Dorsolateral prefrontal cortex (tissue), 122 donors: ENCODE measurements at places on chromosomes 11 and 22.

- no peak for DNase-seq
Observed at GRCh38 chr22:26941896-26942636, 284.7 kb downstream of the MIAT start.

GRCh38 chr11:78344094-78344493 is 73.5 kb downstream of the GAB2 start:
- DNase-seq, result no peak

- DNase-seq, result no peak
Observed at GRCh38 chr11:33606762-33607161, 93.9 kb downstream of the C11orf91 start.

- DNase-seq, result no peak
Observed at GRCh38 chr11:15754221-15754620, 602.1 kb downstream of the SOX6 start.

- DNase-seq, result no peak
Observed at GRCh38 chr11:80162387-80162786, 721.6 kb upstream of the TENM4 start.

- DNase-seq, result no peak
Observed at GRCh38 chr11:16958833-16959232, 55.4 kb downstream of the PLEKHA7 start.

DNA sequence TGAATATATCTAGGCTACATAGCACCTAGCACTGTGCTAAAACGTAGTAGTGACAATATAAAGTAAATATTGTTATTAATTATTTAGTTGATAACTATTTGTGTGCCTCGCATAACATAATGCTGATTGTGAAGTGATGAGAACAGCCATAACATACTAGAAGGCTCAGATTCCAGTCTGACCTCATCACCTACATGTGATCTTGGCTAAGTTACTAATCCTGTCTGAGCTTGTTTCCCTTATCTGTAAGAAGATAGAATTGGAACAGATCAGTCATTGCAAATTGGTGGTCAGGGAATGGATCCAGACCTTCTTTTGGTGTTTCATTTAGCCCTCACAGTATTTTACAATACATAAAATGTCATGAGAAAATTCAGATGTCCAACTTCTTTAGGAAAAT is 103.4 kb upstream of the SEZ6L start:
- no peak for DNase-seq

- no peak for DNase-seq
Observed at GRCh38 chr11:58957922-58958321, 18.6 kb downstream of the GLYATL1 start.

DNA sequence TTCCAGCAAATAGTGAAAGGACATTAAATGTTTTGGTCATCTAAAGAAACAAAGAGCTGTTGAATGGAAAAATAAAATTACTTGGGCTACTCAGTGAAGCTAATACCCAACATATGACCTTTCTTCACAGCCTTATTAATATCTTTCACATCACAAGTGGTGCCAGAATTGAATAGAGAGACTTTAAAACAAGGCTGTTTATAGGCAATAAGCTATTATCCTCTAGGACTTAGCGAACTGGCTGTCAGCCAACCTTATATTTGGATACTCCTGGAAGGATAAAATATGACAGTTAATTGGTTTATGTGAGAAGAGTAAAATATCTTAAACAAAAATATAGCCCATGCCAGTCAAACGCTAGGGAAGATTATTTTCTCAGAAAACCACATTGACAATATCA is 225.5 kb upstream of the BLID start:
- no peak for DNase-seq

- no peak for DNase-seq
Observed at GRCh38 chr11:10518123-10518522, 22.9 kb downstream of the RNF141 start.

DNA sequence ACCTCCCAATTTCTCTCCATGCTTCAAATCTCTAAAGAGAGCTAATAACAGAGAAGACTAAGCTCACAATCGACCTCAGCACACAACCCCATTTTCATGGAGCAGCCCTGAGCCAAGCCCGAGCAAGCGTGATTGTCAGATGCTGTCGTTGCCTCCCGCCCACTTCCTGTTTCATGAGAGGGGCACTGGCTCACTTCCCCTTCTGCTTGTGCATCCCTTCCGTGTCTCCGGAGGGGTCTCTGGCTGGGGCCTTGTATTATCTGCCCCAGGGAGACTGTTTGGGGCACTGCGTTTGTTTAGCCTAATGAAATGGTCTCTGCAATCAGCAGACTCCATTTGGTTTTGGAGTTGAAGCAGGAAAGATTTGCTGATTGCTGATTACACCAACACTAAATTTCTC is 181.3 kb upstream of the SEZ6L start:
- no peak for DNase-seq

GRCh38 chr22:27804470-27805297 is 3.1 kb upstream of the MN1 start:
- DNase-seq, result peak; percentile 86

- DNase-seq, result no peak
Observed at GRCh38 chr11:87722756-87723565, 452.3 kb downstream of the RAB38 start.

DNA sequence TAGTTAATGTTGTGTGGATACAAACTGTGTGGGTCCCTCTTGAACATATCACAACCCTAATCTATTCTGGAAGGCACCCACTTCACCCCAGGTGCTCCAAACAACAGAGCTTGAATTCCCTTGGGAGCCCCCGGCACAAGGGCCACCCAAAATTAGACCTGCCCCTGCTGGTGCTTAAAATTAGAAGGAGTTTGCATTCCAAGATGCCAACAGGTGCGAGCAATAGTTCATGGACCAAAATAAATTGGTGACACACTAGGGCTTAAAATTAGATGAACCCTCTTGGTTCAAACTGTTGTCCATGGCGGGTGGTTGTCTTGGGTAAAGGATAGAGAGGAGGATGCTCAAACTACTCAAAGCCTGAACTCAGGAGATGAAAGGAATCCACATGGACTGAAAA is 291.5 kb downstream of the MN1 start:
- DNase-seq, result no peak

- no peak for DNase-seq
Observed at GRCh38 chr22:42379966-42380537, 52.2 kb downstream of the NFAM1 start.

- DNase-seq, result no peak
Observed at GRCh38 chr11:38791346-38791961, 2193.4 kb upstream of the RAG2 start.

- no peak for DNase-seq
Observed at GRCh38 chr22:31327806-31328543, 18.2 kb downstream of the PATZ1 start.

GRCh38 chr11:73748300-73748699 is 12.6 kb downstream of the RAB6A start:
- no peak for DNase-seq

DNA sequence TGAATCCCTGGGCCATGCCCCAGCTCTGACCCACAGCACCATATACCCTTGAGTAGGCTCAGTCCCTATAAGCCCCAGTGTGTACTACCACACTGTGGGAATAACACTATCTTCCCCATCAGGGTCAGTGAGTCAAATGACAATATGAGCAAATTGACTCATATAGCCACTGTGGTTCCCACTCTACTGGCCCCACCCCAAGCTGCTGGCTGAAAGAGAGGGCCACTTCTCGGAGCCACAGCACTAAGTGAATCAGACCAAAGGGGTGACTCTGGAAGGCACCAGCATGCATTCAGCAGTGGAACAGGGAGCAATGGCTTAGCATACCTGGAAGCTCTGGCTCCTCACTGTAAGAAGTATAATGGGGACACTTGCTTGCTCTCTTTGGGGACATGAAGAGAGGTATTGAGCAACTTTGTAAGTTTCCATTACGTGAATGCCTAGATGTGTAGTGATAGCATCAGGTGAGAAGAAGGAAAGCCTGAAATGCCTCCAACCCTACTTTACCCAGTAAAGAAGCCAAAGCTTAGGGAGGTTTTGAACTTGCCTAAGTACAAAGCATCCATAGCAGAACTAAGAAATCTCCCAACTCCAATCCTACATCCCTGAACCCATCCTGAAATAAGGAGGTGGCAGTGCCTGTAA is 13.5 kb downstream of the CD59 start:
- no peak for DNase-seq

- DNase-seq, result no peak
Observed at GRCh38 chr22:46985507-46985882, 223.0 kb downstream of the TBC1D22A start.

GRCh38 chr11:120302001-120302805 is 22.9 kb upstream of the TLCD5 start:
- DNase-seq, result no peak

- no peak for DNase-seq
Observed at GRCh38 chr22:49325531-49326395, 501.9 kb downstream of the BRD1 start.

- DNase-seq, result no peak
Observed at GRCh38 chr11:12684315-12684714, 10.1 kb downstream of the TEAD1 start.

- no peak for DNase-seq
Observed at GRCh38 chr11:14645015-14645912, 1.7 kb downstream of the PDE3B start.

- DNase-seq, result no peak
Observed at GRCh38 chr11:134575504-134576230, 163.6 kb upstream of the B3GAT1 start.

DNA sequence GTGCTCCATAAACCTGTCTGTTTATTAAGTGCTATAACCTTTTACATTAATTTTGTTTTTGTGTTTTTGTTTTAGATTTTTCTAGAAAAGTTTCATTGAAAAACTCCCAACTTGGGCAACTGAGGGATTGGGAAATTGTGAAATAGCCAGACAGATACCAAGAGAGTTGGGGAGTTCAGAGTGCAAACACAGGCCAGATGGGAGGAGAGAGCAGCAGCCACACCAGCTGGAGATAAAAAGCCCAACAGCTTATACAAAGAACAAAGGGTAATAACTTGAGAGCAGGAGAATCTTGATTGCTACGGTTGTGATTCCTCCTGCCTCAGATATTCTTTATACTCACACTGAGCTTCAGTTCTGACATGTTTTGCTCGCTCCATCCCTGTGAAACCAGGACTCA is 1642.2 kb downstream of the LRRC4C start:
- no peak for DNase-seq

- DNase-seq, result no peak
Observed at GRCh38 chr11:35036639-35037038, 102.3 kb upstream of the CD44 start.

- DNase-seq, result no peak
Observed at GRCh38 chr11:86916330-86916729, 38.9 kb downstream of the FZD4 start.

DNA sequence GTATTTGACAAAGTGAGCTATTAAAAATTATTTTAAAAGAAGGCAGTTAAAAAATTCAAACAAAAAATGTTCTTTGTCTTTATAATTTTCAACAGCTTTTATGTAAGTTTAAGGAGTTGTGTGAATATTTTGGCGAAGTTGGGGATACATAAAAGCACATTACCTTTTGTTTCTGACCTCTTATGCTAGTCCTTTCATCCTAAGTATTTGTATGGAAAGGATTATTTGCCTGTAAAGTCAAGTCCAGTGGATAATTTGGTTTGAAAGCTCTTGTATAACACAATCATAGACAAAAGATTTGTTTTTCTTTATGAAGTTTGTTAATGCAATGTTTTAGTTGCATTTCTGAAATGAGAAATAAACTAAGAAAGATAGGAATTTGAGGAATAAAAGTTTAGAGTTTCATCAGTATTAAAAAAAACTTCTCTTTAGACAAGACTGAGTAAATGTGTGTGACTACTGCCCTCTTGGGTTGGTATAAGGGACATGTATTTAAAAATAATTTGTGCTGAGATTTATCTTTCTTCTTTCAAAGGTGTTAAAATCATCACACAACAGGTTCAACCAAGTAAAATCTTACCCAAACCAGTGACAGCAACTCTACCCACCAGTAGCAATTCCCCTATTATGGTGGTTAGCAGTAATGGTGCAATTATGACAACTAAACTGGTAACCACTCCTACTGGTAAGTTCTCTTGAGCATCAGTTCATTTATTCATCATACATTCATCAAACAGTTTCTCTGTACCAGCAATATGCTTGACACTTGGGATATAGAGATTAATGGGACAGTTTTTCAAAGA is 68.2 kb downstream of the EMSY start:
- DNase-seq, result no peak

- DNase-seq, result no peak
Observed at GRCh38 chr11:44338698-44339529, 29.0 kb upstream of the ALX4 start.

DNA sequence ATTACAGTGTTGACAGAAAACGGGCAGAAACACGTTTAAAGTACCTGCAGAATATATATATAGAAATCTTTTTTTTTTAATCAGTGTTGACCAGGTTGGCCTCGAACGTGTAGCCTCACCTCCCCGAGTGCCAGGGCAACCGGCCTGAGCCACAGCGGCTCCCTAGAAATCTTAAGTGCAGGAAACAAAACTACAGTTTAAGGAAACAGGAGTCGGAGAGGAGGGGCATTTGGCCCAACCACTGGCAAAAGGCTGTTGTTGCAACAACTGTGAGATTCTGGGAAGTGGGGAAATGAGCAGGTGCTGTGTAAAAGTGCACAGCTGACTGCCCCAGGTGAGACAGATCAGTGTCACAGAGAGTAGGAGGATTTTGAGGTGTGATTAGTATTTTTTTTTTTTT is 3.7 kb downstream of the YWHAH start:
- no peak for DNase-seq

GRCh38 chr11:103384652-103385051 is 275.4 kb downstream of the DYNC2H1 start:
- no peak for DNase-seq

GRCh38 chr22:17962168-17962567 is 62.2 kb downstream of the MICAL3 start:
- no peak for DNase-seq

- DNase-seq, result no peak
Observed at GRCh38 chr22:26238596-26238995, 69.3 kb downstream of the SEZ6L start.

DNA sequence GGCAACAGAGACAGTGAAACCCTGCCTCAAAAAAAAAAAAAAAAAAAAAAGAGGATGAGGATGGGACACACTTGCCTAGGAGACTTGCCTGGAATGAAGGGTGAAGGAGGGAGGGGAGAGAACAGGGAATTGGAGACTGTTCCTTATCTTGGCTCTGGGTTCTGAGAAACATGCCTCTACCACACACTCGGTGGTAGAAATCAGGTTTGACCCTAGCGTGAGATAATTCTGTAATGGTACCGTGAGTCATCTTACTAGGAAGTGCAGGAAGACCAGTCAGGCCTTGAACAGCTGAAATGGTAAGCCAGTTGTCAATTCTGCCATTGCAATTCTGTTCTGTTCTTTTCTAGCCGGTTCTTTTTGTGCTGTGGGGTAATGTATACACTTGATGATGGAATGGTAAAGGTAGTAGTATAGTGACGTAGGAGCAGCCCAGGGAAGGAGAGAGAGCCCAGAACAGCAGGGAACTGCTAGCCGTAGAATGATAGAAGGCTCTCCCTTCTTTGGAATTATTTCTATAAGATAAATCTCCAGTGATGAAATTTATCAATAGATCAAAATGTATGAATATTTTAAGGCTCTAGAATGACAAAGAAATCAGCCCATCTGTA is 3.9 kb upstream of the AMBRA1 start:
- DNase-seq, result no peak
